ENCODE measurements at places on chromosomes 7 and 10. TPM values are rescaled to one million over a fixed set of nuclear protein-coding genes. Genes with fewer than 3 reads are reported as not detected.

Gene GIMAP4
- total RNA-seq, result 29.2 TPM

Gene RBP3
- total RNA-seq, result not detected

Gene PPP1R17
- not detected for total RNA-seq

Gene ABCF2
- total RNA-seq, result 42.2 TPM
